ENCODE measurements at places on chromosomes 11 and 22.
A peak's percentile ranks its signal among the peaks of the same experiment; 100 is the strongest.

DNA sequence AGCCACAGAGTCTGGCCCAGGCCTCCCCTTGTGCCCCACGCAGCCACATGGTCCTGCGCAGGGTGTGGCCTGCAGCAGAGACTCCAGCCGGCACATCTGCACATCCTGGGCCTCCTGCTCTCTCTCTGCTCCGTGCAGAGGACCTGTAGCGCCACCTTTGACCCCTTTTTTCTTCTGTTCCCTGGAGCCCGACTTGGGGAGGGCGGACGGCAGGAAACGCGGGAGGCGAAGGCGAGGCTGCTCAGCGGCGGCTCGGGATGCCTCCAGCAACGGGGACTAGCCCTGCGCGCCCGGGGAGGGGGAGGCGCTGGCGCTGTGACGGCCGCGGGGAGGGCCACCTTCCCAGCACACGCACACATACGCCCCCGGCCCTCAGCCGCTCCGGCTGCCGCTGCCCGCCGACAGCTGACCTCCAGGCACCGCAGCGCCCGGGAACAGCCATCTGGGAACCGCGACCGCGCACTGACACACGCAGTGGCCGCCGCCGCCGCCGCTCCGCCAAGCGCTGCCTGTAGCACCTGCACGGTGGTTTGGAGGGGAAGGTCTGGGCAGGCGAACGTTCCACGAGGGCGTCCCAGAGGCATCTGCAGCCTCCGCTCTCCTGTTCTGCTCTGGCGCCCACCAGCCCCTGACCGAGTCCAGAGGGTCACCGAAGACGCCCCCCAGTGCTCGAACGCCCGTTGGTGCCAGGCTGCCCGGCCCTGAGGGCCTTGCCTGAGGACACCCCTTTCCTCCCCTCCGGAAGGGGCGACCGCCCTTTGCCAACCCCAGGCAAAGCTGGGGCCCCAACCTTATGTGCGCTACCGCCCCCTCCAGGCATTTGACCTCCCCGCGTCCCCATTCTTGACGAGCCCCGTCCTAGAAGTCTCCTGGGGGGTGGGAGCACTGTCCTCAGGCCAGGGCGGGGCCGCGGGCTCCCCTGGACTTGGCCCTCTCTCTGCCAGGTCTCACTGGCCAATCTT is 16.9 kb upstream of the C22orf42 start:
- DNase-seq = no peak

DNA sequence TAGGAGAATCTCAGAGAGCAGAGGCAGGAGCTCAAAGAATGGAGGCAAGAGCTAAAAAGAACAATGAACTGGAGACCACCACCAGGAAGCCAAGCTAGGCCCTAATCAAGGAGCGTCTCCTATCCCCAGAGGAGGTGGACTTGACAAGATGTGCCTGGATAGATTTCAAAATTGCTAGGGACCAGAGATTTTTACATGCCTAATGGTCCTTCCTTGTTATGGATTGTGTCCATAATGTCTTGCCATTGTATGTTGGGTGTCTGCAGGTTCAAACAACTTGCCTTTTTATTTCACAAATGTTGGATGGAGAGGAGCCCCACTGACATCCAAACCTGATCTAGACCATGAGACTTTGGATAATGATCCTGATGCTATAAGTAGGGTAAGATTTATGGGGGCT is 88.2 kb upstream of the TP53I11 start:
- no peak for DNase-seq

GRCh38 chr11:72569966-72570892 is 104.0 kb downstream of the PDE2A start:
- DNase-seq = no peak

DNA sequence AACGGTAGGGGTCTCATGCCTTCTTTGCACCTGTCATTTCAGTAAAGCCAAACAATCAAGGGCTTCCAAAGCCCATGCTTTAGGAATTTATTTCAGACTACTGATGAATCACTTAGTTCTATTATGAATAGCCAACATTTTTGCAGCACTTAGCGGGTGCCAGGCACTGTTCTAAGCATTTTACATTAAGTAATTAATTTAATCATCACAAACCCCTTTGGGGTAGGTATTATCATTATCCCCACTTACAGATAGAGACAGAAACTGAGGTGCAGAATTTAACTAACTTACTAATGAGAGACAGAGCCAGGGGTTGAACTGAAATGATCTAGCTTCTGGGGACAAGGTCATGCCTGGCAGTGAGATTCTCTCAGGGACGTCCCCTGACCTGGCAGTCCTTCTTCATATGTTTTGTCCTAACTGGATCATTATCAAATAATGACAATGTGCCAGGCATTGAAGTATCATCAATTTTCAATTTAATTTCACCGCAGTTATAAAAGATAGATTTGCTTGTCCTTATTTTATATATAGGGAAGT is 31.7 kb upstream of the NAV2 start:
- DNase-seq = no peak

- no peak for DNase-seq
Observed at GRCh38 chr11:83612891-83613766, 327.0 kb upstream of the CCDC90B start.

- peak; percentile 16 for DNase-seq
Observed at GRCh38 chr11:13343931-13344717, 66.5 kb downstream of the BMAL1 start.

GRCh38 chr22:28942801-28943500 is 59.6 kb downstream of the ZNRF3 start:
- no peak for DNase-seq

GRCh38 chr11:121494355-121495099 is 41.8 kb upstream of the SORL1-AS1 start:
- DNase-seq = no peak

- no peak for DNase-seq
Observed at GRCh38 chr11:38867338-38867737, 2269.3 kb upstream of the RAG2 start.

- DNase-seq = no peak
Observed at GRCh38 chr22:28171712-28172111, 252.7 kb upstream of the PITPNB start.

DNA sequence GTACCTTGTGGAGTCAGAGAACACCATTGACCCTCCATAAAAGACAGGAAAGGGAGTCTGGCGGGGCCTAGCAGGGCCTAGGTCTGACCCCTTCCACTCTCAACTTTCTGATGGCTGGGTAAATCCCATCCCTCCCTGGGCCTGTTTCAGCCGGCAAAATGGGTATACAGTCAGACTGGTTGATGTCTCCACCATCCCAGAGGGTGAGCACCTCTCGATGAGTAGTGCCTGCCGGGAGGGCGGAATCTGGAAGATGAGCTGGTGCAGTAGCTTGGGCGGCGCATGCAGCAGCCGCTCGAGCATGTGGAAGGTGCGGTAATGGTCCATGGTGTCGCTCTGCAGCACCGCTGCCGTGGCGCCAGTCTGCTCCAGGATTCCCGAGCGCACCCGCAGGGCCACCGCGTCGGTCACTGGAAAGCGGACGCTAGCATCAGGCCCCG is 528 bp downstream of the FIBP start:
- DNase-seq = no peak

DNA sequence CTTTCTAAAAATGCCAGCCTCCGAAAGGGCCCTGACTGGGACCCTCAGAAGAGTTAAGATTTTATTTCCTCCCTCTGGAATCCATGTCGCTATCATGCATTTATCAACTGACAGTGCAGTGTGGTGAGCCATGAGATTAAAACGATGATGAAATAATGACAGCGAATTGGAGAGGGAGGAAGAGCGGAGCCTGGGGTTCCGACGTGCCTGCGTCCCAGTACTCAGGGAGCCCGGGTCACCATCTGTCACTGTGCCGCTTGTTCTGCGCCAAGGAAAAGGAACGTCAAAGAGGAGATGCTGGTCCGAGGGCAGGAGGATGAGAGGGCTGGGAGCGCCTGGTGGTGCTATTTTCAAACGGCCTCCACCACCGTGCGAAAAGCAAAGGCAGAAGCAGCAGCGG is 46.2 kb downstream of the MACROD1 start:
- no peak for DNase-seq

DNA sequence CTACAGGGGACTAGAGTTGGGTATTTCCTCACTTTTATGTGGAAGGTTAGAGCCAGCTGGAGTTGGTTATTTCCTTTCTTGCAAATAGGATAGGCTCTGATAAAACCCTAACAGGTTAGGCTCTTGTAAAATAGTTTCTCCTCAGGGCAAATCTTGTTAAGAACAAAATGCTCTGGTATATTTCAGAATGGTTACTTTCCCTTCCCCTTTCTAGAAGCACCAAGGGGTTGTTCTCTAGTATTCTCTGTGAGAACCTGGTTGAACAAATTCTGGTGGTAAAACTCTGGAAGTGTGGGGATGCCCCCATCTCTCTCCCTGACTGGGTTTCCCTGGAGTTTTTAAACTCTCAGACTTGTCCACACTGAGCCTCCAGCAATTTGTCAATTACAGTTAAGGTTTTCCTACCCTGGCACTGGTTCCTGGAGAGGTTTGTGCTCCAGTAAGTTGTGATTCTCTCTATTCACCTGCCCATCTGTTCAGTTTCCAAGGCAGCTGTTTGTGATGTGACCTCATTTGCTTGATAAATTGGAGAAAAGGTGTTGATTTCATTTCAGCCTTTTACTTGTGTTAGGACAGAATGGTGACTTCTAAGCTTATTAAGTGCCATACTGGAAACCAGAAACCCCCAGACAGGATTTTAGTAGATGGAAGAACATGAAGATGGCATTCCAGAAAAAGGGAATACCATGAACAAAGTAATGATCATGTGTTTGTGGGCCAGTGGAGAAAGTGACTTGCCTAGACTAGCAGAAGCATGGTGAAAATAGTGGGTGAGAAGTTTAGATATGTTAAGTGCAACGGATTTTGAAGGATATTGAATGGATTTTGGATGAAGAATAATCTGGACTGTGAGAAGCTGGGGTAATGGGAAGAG is 64.6 kb downstream of the EXT2 start:
- DNase-seq = no peak

DNA sequence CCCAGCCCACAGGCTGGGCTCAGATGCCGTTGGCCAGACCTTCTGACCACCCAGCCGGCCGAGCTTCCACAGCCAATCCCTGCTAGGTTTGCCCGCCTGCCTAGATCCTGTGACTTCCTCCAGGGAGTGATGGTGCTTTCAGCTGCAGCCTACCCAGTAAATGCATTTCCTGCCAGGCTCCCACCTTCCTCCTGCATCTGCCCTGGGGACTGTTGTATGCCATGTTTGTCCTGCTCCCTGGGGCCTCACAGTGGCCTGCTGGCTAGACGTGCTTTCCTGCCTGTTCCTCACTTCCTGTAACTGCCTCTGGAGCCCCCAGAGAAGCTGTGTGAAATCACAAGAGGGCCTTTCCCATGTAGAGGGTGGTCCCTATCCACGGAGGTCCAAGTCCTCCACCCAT is 86.2 kb downstream of the GALNT18 start:
- DNase-seq = no peak

- no peak for DNase-seq
Observed at GRCh38 chr22:17990942-17991341, 33.4 kb downstream of the MICAL3 start.

DNA sequence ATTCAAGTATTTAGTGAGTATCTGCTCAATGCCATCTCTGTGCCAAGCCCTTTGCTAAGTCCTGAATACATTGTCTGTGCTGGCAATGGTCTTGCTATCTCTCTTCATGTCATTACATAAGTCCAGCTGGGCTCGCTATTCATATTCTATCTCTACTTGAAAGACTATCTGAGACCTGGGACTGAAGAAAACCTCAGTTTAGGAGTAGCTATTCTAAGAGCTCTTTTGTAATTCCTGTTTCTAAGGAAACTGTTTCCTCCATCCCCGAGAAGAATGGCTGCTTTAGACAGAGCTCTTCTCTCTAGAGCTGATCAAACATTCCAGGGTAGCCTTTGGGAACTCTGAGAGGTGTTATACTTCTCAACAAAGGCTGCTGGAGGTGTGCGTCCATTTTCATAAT is 33.0 kb downstream of the SLC17A6 start:
- no peak for DNase-seq

DNA sequence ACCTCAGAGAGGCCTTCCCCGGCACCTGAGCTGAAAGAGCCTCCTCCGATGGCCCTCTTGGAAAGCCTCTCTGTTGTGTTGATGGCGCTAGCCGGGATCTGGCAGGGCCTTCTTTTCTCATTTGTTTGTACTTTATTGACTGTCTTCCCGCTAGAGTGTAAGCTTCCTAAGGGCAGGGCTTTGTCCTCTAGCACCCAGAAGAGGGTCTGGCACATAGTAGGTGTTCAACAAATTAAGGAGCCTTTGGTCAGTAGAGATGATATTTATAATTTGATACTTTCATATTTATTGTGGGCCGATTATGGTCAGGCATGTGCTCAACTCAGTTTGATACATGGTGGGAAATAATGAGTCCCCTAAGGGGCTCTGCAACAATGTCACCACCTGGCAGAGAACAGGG is 4.0 kb downstream of the ARL2 start:
- no peak for DNase-seq

GRCh38 chr11:96538104-96538503 is 148.3 kb downstream of the JRKL start:
- no peak for DNase-seq

GRCh38 chr11:117230999-117231841 is 653 bp downstream of the PCSK7 start:
- no peak for DNase-seq

- no peak for DNase-seq
Observed at GRCh38 chr22:37326726-37327125, 44.4 kb downstream of the CYTH4 start.

DNA sequence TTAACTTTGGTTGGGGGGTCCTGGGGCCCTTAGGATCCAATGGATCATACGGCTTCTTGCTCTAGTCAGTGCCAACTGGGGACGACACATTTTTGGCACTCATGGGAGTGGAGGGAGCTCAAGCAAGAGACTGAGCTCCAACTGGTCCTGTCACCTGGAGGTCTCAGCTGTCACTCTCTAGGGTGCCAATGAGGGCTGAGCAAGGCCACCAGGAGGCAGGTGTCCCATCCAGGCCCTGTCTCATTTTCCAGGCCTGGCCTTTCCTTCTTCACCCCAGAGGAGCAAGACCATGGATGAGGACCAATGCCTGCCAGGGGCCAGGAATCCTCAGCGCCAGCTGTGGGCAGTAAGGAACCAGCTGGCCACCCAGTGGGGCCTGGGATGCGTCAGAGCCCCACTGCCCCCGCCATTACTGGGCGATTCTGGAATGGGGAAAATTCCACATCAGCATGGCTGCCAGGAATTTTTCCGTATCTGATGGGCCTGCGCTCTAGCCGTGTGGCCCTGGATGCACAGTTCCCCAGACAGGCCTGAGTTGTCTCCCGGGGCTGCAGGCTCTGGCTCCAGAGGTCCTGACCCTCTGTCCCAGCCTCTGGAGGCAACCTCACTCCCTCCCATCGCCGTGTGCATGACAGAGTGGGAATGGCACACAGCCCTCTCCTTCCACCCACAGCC is 669 bp upstream of the GAL3ST1 start:
- no peak for DNase-seq
